ENCODE measurements at places on chromosomes 7 and 10.

- DNase-seq = no peak
These were observed 3.7 kb downstream of the DDX56 start for GRCh38 chr7:44569959-44570358.

- DNase-seq = peak; percentile 3
These were observed 137.5 kb upstream of the WDR11 start for GRCh38 chr10:120713573-120714205.

- DNase-seq = no peak
These were observed 31.6 kb downstream of the YKT6 start for GRCh38 chr7:44232396-44232795.

DNA sequence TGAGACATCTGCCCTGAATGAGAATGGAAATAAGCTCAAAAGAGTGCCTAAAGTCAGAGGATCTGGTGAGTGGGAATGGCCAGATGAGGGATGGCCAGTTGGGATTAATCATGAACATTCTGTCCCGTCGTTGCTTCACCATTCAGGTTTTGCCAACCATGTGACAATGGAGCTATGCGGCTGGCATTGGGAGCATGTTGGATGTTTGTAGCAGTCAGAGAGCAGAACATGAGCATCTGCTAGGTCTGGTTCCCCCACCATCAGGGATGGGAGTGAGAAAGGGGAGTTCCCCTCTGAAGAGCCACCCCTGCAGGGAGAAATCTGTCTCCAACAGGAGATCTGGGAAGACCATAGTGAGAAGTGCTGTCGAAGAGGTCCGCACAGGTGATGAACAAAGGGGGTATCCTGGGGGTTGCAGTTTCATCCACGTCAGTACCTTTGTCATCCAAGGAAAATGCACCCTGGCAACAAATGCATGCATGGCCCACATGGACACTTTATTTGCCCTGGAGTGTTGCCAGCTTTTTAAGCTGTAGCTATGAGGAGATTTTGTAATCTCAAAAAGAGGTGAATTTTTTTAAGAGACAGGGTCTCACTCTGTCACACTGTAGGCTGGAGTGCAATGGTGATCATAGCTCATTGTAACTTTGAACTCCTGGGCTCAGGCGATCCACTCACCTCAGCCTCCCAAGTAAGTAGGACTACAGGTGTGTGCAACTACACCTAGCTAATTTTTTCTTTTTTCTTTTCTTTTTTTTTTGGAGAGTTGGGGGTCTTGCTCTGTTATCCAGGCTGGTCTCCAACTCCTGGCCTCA, 190.2 kb downstream of the CAMK1D start:
- no peak for DNase-seq

GRCh38 chr10:120891365-120891764, 40.2 kb downstream of the WDR11 start:
- DNase-seq = no peak

- DNase-seq = peak; percentile 51
These were observed 74.6 kb downstream of the PAXIP1 start for GRCh38 chr7:154928136-154929005.

DNA sequence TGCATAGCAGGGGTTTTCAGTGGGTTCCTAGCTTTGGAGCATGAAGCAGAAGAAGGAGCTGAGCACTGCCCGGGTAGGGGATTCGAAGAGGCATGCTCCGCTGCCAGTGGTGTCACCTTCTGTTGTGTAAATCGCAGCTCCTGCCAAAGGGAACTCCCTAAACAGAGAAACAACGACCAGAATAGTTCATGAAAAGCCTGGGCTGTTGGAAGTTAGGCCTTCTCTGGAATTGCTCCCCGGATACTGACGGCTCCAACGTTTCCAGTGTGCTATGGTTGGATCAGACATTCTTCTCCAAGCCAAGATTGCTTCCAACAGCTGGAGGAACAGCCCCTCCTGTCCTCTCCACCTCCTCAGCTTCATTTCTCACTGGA, 546.0 kb upstream of the FZD8 start:
- no peak for DNase-seq

DNA sequence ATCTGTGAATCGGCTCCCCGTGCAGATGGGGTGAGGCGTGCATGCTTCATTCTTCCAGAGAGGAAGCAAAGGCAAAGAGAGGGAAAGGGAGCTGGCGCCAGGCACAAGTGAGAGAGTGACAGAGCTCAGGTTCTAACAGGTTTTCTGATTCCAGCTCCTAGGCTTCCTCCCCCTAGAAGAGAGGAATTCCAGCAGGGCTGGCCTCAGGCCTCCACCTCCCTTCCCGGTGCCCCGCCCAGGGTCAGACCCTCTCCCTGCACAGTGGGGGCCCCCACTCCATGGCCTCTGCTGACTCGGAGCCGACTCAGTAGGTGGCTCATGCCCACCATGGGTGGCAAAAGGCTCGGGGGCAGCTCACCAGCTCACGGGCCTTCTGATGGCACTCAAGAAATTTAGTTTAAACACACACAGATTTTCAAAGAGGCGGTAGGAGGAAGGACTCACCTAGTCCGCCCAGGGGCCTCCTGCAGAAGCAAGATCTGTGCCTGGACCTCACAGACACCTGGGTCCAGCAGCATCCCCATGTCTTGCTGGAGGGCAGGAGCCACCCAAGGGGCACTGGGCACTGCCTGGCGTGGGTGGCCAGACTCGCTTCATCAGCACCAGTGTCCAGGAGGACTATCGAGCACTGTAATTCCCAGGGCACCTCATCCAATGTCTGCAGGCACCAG, 183.5 kb downstream of the MAD1L1 start:
- no peak for DNase-seq

DNA sequence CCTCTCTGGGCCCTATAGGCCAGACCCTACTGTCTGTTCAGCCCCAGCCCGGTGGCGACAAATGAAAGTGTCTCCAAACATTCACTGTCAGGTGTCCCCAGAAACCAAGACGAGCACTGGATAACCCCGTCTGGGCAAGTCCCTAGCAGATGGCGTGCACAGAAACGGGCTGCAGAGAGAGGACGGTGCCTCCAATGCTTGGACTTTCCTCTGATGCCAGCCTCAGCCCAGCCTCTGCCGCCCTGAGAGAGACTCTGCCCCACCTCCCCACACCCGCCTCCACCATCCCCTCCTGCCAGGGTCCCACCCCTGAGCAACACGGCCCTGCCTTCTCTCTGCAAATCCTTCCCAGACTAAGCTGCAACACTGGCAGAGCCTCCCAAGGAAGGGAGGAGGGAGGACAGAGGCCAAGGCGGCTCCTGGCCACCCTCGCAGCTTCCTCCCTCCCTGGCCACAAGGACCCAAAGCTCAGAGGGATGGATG, 7.4 kb upstream of the LFNG start:
- DNase-seq = peak; percentile 37

DNA sequence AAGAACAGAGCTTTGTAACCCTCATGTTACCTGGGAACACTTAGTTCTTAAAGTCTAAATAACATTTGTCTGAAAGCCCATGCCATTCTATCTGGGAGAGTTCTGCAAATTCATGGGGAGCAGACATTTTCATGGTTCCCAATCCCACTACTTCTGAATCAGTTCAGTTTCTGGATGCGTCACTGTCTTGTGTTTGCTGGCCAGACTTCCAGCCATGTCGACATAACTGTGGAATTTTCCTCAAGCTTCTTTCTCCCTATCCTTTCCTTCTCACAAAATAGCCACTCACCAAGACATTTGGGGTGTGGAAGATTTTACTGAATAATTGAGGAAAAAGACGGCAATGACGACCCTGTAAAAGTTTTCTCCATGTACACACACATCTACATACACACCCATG, 272.5 kb downstream of the NEBL start:
- no peak for DNase-seq

DNA sequence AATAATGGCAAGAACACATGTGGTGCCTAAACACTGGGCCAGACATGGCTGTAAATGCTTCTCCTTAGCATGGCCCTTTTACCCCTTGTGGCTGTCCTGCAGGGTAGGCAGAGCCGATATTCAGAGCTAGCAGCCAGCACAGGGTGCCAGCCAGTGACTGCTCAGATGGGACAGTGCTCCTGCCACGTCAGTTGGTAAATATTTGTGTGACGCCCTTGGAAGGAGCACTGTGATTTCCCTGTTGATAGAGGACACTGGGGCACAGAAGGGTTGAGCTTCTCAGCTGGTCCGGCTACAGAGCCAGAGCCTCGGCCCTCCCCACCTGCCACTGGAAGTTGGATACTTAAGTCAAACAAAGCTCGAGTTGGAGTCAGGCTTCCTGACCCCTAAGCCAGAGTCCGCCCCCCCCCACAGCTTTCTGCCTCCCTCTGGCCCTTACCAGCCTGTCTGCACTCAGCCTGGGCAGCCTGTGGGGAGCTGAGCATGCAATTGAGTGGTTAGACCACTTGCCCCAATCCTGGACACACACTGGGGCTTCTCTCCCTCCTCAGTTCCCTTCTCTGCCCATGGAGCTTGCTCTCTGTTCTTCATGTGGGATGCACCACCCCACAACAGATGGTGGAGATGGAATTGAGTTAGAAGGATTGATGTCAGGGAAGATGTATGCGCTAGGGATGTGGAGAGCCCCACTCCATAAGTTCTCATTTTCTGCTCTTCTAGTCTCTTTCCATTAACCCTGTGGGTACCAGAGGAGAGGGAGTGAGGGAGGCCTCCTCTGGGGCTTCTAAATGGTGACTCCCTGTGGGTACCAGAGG, 350.8 kb downstream of the PLXNA4 start:
- no peak for DNase-seq

DNA sequence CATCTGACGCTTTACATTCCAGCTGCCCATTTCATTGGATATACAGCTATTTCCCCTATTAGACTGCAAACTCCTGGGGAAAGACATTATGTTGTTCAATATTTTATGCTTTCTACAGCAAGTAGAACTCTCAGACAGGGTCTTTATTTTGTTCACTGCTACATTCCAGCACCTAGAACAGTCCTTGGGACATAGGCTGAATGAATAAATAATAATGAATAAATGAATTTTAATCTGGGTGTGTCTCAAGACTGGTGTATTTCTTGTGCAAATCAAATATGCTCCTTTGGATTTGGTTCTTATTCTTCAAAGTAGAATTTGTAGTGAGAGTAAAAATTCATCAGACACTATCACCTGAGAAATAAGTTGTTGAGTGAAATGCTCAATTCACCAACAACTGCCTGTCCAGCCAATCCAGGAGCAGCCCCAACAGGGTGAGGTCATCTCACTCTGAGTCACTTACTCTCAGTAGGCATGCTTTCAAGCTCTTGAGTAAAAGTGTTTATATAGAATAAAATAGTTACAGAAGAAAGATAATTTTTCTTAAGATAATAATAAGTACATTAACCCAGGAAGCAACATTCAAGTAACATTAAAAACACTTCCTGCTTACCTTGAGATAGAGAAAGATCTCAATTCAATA, 287.5 kb upstream of the NPVF start:
- DNase-seq = no peak

DNA sequence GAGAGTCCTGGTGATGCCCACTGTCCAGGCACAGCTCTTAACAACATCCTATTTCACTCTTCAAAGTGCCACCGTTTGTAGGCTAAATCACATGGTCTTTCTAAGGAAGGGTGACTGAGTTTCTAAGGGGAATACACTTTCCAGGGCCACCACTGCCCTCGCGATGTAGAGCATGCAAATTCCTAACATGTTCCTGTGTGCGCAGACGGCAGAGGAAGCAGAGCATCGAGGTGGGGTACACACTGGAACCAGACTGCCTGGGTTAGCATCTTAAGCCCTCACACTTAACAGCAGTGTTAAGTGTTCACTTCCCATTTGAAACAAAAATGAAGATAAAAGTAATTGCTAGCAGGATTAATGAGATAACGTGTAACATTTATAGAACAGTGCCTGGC, 3.0 kb downstream of the VOPP1 start:
- no peak for DNase-seq

- no peak for DNase-seq
These were observed 40.5 kb downstream of the PAPSS2 start for GRCh38 chr10:87700031-87700796.

DNA sequence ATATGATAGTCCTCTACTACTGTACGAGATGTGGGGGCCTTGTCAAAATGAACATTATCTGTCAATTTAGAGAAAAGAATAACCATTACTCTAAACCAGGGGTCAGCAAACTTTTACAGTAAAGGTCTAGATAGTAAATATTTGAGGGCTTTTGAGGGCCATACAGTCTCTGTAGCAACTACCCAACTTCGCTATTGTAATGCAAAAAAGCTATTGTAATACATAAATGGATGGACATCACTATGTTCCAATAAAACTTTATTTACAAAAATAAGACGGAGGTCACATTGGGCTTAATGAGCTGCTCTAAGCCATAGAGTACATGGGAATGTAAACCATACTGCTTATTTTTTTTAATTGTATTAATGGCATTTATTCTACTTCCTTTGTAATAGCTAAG, 477.8 kb upstream of the GALNT17 start:
- DNase-seq = no peak

DNA sequence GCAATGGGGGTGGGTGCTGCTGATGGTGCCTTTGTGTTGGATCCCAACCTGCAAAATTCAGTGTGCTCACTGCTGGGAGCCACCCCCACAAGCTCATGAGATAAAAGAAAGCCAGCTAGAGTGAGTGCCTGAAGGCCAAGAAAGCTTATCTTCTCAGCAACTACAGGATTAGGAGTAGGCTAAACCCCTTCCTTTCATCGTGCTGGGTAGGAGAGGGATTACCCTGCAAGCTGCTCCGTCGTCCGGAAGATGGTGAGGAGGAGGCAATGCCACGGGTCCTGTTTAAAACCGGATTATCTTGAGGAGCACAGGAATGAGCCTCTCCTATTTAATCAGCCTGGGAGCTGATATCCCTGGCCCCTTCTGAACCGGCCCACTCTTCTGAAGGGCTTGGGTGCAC, 258.0 kb downstream of the GALNT17 start:
- no peak for DNase-seq

- peak; percentile 79 for DNase-seq
These were observed 26.1 kb upstream of the RSU1 start for GRCh38 chr10:16843252-16843870.

DNA sequence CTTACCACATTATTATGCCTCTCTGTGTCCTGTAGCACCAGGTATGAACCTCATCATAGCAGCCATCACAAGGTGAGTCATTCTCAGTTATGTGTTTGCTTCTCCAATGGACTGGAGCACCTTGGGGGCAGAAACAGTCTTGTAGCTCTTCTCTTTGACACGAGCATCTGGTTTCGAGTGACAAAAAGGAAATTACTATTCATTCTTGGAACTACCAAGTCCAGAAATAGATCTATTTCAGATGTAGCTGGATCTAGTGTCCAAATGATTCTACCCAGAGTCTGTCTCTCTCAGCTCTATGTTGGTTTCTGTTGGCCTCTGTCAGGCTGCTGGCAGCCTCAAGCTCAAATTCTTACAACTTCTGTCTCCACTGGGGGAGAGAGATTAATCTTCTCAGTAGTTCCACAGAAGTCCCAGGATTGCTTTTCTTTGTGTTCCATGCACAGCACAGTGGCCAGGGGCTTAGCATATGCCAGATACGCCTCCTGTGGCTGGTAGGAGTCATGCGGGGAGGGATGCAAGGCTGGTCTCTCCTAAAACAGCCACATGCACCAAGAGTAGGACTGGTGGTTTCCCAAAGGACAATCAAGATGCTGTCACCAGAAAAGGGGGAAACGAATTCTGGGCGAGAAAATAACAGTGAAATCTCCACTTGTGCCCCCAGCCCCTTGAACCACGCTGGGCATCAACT, 37.2 kb upstream of the PAPSS2 start:
- no peak for DNase-seq
